ENCODE measurements at places on chromosomes 2 and 18. TPM values are rescaled to one million over a fixed set of nuclear protein-coding genes. Genes with fewer than 3 reads are reported as not detected.
A peak's percentile ranks its signal among the peaks of the same experiment; 100 is the strongest.

PAPOLG gene
- total RNA-seq = 11.1 TPM

SEPTIN10 gene
- total RNA-seq = 87.0 TPM

HMSD gene
- not detected for total RNA-seq

HOXD12 gene
- total RNA-seq = not detected

ABCB11 gene
- not detected for total RNA-seq

GPAT2 gene
- total RNA-seq = 2.1 TPM

NAT8 gene
- not detected for total RNA-seq

CD8B gene
- 0.97 TPM for total RNA-seq

NPHP1 gene
- total RNA-seq = 3.8 TPM

ACADL gene
- total RNA-seq = 1.3 TPM

SCTR gene
- not detected for total RNA-seq

NT5C1B gene
- total RNA-seq = not detected

GRCh38 chr18:68764016-68764415, 33.9 kb upstream of the CCDC102B start:
- H3K27me3 ChIP-seq = no peaks in the 10 kb centered on the region
- H3K4me3 ChIP-seq = no peak overlapping the region
- no peak overlapping the region for H3K27ac ChIP-seq
- DNase-seq = no peak

DNA sequence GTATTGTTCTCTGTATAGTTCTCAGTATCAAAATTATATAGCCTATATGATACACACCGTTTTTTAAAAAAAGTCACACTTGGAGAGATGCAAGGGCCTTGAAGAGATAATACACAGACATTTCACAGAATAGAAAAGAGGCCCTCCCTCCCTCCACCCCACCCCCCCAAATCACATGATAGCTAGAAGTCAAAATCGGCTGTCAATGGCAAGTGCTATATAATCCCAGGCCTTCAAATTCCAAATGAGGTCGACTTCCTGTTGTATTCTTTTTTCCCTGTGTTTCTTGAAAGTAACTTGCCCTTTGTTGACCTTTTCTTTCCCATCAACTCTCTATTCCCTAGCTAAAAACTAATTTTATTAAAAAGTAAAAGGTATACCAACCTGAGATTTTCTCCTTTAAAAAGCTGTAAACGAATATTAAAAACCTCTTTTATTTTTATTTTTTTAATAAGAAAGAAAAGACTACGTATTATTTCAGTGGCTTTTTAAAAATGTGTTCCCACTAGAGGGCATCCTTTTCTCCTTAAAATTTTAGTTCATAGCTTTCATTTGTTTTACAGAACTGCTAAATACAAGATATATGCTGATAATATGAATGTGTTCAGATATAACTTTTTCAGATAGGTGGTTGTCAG, 46.6 kb downstream of the KCMF1 start:
- no peak overlapping the region for H3K4me3 ChIP-seq
- H3K27me3 ChIP-seq = no peaks in the 10 kb centered on the region
- no peaks in the 10 kb centered on the region for H3K36me3 ChIP-seq
- peak overlapping the region; percentile 73 for H3K27ac ChIP-seq
- H3K4me1 ChIP-seq = peaks cover 25% of the 10 kb centered on the region
- no peak for DNase-seq

GRCh38 chr2:158232476-158232875, 130.8 kb downstream of the UPP2 start:
- H3K4me1 ChIP-seq = no peaks in the 10 kb centered on the region
- no peaks in the 10 kb centered on the region for H3K27me3 ChIP-seq
- DNase-seq = no peak
- no peak overlapping the region for H3K27ac ChIP-seq
- H3K36me3 ChIP-seq = no peaks in the 10 kb centered on the region

GRCh38 chr2:65026704-65027464, 29.3 kb upstream of the CEP68 start:
- no peaks in the 10 kb centered on the region for H3K36me3 ChIP-seq
- no peak for DNase-seq
- peaks cover 11% of the 10 kb centered on the region for H3K4me1 ChIP-seq
- H3K27ac ChIP-seq = no peak overlapping the region

DNA sequence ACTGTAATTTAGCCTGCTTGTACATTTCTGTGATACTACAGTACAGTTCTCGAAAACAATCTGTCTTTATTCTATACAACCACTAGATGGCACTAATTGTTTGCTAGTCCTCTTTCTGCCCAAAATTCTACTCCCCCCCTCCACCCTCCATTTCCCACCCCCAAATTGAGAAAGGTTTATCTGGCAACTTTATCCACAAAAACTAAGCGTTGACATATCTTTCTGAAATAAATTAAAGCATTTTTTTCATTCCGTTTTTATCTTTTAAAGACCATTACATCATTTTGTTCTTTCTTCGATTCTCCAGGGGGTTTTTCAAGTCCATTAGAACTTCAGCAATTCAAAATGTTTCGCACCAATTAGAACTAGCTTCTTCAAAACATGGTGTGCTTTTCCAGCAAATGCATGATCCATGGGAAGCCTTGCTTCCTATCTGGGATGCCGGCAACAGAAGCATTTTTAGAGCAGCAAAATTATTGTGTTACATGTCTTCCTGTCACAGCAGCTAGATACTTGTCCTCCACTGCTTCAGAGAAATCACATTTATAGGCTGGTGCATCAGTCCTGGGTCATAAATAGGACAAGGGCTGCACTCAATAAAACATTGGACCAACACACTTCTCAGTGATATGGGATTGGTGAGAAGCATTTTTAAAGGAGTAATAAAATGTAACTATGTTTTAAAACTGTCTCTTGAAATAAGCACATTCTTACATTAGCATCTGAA, 241.3 kb downstream of the PAX3 start:
- no peaks in the 10 kb centered on the region for H3K27me3 ChIP-seq
- no peak overlapping the region for H3K4me3 ChIP-seq
- no peaks in the 10 kb centered on the region for H3K4me1 ChIP-seq
- no peak for DNase-seq
- H3K36me3 ChIP-seq = no peaks in the 10 kb centered on the region

- no peak overlapping the region for H3K4me3 ChIP-seq
- H3K36me3 ChIP-seq = no peaks in the 10 kb centered on the region
- H3K27me3 ChIP-seq = no peaks in the 10 kb centered on the region
- H3K4me1 ChIP-seq = no peaks in the 10 kb centered on the region
- H3K27ac ChIP-seq = no peak overlapping the region
These were observed 50.4 kb downstream of the ZC3H8 start for GRCh38 chr2:112204411-112204810.

GRCh38 chr18:58911766-58912165, 47.1 kb downstream of the ZNF532 start:
- no peak for DNase-seq
- no peak overlapping the region for H3K4me3 ChIP-seq
- H3K4me1 ChIP-seq = peaks cover 27% of the 10 kb centered on the region
- H3K27me3 ChIP-seq = no peaks in the 10 kb centered on the region
- H3K27ac ChIP-seq = peak overlapping the region; percentile 57

- H3K27ac ChIP-seq = no peak overlapping the region
- H3K27me3 ChIP-seq = no peaks in the 10 kb centered on the region
- H3K36me3 ChIP-seq = no peaks in the 10 kb centered on the region
- no peak for DNase-seq
- no peak overlapping the region for H3K4me3 ChIP-seq
These were observed 97.8 kb downstream of the EPC2 start for GRCh38 chr2:148742373-148742772.

DNA sequence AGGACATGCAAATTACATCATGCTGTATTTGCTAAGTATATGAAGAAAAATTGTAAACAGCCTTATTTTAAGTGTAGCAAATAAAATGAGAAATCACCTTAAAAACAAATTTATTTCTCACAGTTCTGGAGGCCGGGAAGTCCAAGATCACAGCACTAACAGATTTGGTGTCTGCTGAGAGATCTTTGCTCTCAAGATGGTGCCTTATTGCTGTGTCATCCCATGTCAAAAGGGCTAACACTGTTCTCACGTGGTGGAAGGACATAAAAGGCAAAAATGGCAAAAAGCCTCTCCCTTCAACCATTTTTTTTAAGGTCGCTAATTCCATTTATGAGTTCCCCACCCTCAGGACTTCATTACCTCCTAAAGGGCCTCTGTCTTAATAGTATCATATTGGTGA, 12.1 kb downstream of the XRCC5 start:
- peaks cover 100% of the 10 kb centered on the region for H3K36me3 ChIP-seq
- no peaks in the 10 kb centered on the region for H3K27me3 ChIP-seq
- no peak overlapping the region for H3K4me3 ChIP-seq
- H3K27ac ChIP-seq = no peak overlapping the region

- H3K4me1 ChIP-seq = no peaks in the 10 kb centered on the region
- H3K36me3 ChIP-seq = no peaks in the 10 kb centered on the region
- peaks cover 14% of the 10 kb centered on the region for H3K27me3 ChIP-seq
- H3K27ac ChIP-seq = no peak within 1 kb of the TSS
- no peak for DNase-seq
- no peak within 1 kb of the TSS for H3K4me3 ChIP-seq
These were observed at the start of gene SYT4 for GRCh38 chr18:43277164-43277600. SYT4 (minus strand) TSS chr18:43277490; CDS start chr18:43277281, 209 bp downstream.

- H3K36me3 ChIP-seq = no peaks in the 10 kb centered on the region
- peaks cover 20% of the 10 kb centered on the region for H3K4me1 ChIP-seq
- H3K27ac ChIP-seq = no peak overlapping the region
These were observed 59.6 kb upstream of the NDUFV2 start for GRCh38 chr18:9042766-9043481.

GRCh38 chr2:153163055-153163454, 315.5 kb downstream of the RPRM start:
- no peak overlapping the region for H3K27ac ChIP-seq
- H3K27me3 ChIP-seq = no peaks in the 10 kb centered on the region
- no peaks in the 10 kb centered on the region for H3K4me1 ChIP-seq
- H3K4me3 ChIP-seq = no peak overlapping the region
- no peak for DNase-seq
- no peaks in the 10 kb centered on the region for H3K36me3 ChIP-seq

DNA sequence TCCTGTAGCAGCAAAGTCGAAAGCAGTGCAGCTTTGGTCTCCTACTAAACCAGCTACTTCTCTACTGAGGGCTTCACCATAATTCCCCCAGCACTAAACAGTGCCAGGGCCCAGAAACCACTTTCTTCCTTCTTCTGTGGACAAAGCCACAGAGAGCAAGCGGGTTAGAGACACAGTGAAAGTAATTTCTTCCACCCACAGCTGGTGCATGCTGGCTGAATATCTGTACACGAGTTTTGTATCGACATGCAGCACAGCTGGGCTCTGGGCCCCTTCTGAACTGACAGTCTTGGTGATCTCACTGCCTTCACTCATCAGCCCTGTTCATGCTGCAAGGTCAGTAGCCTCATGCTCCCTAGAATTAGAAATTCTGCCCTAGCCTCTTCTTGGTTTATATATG, 74.0 kb upstream of the SULT1C3 start:
- no peaks in the 10 kb centered on the region for H3K4me1 ChIP-seq
- no peak for DNase-seq
- H3K36me3 ChIP-seq = no peaks in the 10 kb centered on the region
- no peaks in the 10 kb centered on the region for H3K27me3 ChIP-seq

GRCh38 chr2:14631406-14632040, 994 bp upstream of the LRATD1 start:
- peak overlapping the region; percentile 86 for H3K27ac ChIP-seq
- no peaks in the 10 kb centered on the region for H3K36me3 ChIP-seq
- H3K27me3 ChIP-seq = no peaks in the 10 kb centered on the region
- peak overlapping the region; percentile 68 for H3K4me3 ChIP-seq
- DNase-seq = no peak

DNA sequence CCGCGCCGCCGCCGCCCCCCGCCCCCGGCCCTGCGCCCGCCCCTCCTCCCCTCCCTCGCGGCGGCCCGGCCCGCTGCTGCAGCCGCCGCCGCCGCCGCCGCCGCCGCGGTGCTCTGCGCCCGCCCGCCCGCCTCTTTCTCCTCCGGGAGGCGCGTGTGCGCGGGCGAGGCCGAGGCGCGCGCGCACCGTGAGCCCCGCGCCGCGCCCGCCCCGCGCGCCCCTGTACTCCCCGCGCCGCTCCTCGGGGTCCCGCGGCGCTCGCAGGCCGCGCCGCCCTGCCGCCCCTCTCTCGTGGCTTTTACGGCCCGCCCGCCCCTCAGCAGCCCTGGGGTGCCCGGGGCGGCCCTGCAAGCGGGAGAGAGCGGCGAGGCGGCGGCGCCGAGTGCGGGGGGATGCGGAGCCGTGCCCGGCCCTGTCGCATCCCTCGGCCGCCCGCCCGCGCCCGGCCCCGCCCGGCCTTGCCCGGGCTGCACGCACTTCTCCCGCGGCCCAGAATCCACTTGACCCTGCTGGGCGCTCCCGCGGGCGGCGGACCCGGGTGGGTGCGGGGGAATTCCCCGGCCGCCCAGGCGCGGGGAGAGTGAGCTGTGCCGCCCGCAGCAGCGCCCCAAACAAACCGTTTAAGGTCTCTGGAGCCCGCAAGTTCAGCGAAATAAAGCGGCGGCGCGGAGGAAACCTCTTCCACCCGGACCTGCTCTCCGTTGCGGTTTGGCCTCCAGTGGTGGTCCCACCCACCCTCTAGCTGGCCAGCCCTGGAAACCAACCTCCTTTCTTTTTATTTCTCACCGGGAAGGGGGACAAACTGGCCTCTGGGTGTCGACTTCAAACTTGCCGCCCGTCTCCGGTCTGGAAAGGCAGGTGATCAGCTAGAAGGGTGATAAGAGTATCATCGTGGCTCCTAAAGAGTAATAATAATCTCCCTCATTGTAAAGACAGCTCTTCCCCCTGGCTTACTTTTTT, 37.4 kb downstream of the AFF3 start:
- H3K4me3 ChIP-seq = peak overlapping the region; percentile 58
- no peaks in the 10 kb centered on the region for H3K36me3 ChIP-seq
- peak overlapping the region; percentile 46 for H3K27ac ChIP-seq
- H3K27me3 ChIP-seq = peaks cover 57% of the 10 kb centered on the region

DNA sequence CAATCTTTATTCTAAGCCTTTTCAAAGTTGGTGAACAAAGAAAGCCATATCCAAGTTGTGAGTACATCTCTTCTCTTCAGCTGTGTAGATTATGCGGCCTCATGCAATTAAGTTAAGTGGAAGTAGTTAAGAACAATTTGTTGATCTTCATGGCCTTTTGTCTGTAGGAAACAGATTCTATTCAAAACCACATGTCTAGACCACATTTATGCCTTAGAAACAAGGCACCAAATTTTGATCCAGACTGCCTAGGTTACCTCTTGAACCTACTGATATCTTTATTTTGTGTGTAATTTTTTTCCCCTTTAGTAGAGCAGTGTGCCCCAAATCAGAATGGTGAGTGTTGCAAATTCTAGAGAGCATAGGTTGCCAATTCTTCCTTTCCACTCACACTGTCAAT, 101.6 kb upstream of the CERS6 start:
- no peak overlapping the region for H3K27ac ChIP-seq
- H3K4me1 ChIP-seq = no peaks in the 10 kb centered on the region
- no peaks in the 10 kb centered on the region for H3K36me3 ChIP-seq
- no peaks in the 10 kb centered on the region for H3K27me3 ChIP-seq
- DNase-seq = no peak
- H3K4me3 ChIP-seq = no peak overlapping the region

- no peak for DNase-seq
- no peak overlapping the region for H3K27ac ChIP-seq
- no peaks in the 10 kb centered on the region for H3K36me3 ChIP-seq
- no peaks in the 10 kb centered on the region for H3K27me3 ChIP-seq
- no peak overlapping the region for H3K4me3 ChIP-seq
- no peaks in the 10 kb centered on the region for H3K4me1 ChIP-seq
These were observed 147.9 kb downstream of the GREB1L start for GRCh38 chr18:21389903-21390302.
